ENCODE measurements at places on chromosomes 1 and 21. TPM values are rescaled to one million over a fixed set of nuclear protein-coding genes. Genes with fewer than 3 reads are reported as not detected.
A peak's percentile ranks its signal among the peaks of the same experiment; 100 is the strongest.

Gene PLK3
- total RNA-seq = 13.7 TPM

- no peaks in the 10 kb centered on the region for H3K4me1 ChIP-seq
- no peak overlapping the region for H3K27ac ChIP-seq
- no peak overlapping the region for H3K4me3 ChIP-seq
Observed at GRCh38 chr1:212203630-212204029, 81.6 kb upstream of the PPP2R5A start.

- H3K4me1 ChIP-seq = peaks cover 62% of the 10 kb centered on the region
- peak within 1 kb of the TSS; percentile 93 for H3K27ac ChIP-seq
- H3K27me3 ChIP-seq = no peaks in the 10 kb centered on the region
- peak within 1 kb of the TSS; percentile 49 for H3K4me3 ChIP-seq
Observed at GRCh38 chr1:1358433-1359271, at the start of gene MXRA8. MXRA8 (minus strand) TSS chr1:1358555; CDS start chr1:1358504, 51 bp downstream.

GRCh38 chr1:15153184-15153841 is at the start of gene TMEM51:
TMEM51 (plus strand) TSS chr1:15153747; CDS start chr1:15215088, 61,341 bp downstream.
- H3K27me3 ChIP-seq = no peaks in the 10 kb centered on the region
- peak within 1 kb of the TSS; percentile 85 for H3K27ac ChIP-seq
- DNase-seq = no peak
- H3K36me3 ChIP-seq = no peaks in the 10 kb centered on the region
- H3K4me1 ChIP-seq = peaks cover 31% of the 10 kb centered on the region

Gene CTXND2
- not detected for total RNA-seq

DNA sequence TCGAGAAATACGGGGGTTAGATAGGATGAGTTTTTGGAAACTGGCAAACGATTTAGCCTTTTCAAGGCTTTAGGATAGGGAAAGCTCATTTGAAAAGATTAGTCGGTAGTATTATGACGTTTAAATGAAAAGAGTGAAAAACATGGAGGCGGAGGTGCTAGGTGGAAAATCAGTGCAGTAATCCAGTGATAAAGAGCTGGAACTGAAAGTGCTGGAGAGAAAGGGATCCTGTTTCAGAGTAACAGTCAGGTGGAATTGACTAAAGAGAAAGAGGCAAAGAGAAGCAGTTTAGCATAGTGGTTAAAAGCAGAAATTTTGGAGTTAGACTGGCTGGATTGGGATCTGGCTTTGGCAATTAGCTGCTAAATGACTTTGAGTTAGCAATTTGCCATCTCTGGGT is 945 bp downstream of the WDR3 start:
- no peaks in the 10 kb centered on the region for H3K27me3 ChIP-seq
- DNase-seq = no peak
- peak overlapping the region; percentile 86 for H3K4me3 ChIP-seq
- H3K4me1 ChIP-seq = peaks cover 10% of the 10 kb centered on the region
- peak overlapping the region; percentile 86 for H3K27ac ChIP-seq
